T47D (cell line): ENCODE measurements at places on chromosomes 3 and 15.

DNA sequence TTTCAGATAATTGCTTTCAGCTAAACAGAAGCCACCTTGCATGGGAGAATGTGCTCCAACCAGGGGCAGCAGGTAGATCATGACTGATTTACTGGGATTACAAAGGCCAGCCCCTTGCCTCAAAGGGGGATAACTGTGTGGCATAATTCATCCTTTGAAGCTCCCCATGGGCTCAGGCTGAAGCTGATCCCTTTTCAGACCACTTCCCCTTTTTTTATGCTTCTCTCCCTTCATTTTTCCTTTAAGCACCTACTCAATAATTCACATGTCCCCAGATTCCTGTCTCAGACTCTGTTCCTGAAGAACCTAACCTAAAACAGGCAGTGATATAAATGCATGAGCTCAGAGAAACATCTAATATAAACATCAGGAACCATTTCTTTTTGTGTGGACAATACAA, 8.2 kb upstream of the MYRIP start:
- no peak for DNase-seq

DNA sequence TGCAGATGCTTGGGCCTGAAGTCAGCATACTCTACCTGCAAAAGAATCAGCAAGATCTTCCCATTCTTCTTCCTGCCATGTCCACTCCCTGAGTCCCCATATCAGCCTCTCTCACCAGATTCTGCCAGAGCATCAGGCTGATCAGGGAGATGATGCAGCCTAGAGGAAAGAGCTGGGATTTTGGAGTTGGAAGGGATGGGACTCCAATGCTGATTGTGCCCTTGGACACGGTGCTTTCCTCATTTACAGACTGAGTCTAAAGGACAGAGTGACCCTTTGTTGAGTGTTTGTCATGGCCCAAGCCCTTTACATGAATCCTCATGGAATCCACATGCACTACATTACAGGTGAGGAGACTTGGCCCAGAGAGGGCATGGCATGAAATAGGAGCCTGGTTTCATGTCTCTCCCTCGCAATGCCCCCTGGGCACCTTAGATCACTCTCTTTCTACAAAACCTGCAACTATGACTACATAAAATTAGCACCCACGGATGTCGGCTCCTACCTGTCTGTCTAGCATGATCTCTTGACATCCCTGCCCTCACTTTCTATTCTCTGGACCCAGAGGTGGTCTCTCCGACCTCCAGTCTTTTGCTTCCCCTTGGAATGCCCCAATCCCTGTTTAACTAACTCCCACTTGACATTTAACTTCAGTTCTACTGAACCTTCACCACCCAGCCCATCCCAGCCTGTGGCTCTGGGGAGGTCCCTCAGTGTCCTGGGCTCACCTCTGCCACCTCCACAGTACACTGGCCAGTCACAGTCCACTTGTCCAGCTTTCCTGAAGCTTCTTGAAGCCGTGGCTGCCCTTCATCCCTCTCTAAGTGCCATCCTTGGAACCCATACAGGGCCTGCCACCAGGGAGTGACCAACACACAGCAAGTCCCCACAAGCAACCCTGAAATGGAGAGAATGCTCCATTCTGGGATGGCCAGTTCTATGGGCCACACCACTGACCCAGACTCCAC, 173.5 kb downstream of the ABHD5 start:
- no peak for DNase-seq

DNA sequence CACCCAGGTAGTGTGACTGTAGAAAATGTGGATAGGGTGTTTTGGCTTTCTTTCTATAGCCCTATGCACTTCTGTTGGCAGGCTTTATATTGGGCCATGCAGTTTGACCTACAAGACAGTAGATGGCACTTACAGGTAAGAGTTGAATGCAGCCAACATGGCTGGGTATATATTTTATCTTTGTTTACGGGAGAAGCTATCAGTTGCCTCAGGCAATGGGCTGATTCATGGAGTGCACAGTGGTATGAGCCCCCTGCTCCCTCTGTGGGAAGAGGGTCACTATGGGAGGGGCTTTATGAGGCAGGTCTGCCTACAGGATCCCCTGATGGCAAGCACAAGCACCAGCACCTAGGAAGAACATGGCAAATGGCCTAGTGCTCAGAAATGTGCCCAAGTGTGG, 301.2 kb upstream of the CDIN1 start:
- DNase-seq: no peak

DNA sequence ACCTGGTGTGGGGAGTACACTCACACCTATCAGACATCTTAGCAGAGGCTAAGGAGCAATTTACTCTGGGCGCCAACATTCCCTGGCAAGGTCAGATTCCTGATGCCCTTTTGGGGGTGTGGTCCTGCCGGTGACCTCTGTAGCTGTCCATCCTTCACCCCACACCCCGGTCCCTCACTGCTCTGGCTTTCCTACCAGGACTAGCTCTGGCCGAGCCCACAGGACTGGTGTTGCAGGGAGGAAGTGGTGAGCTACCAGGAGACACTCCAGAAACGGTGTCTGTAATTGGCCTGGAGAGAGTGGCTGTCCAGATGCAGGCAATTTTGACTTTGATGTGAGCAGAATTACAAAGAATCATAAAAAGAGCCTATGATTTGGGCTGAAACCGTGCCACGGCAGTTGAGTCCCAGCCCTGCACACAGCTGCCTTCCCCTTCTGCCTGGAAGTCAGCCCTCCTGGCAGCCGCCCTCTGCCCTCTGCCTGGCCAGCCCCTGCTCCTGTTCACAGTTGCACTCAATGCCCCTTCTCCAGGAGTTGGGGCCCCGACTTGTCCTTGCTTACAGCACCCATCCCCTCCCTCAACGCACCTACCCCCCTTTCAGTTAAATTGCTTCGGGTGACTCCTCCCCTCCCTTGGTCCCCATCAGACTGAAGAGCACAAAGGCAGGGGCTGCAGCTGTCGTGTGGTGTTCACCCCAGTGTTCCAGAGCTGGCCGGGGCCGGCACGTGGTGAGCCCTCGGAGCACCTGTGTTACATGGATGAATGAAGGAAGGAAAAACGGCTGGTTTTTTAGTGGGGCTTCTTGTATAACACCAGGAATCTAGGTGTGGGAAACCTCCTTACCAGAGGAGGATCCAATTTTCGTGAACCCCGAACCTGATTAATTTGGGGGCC, 80.2 kb upstream of the TPM1 start:
- no peak for DNase-seq

GRCh38 chr3:183581496-183582155, 26.1 kb upstream of the KLHL6 start:
- no peak for DNase-seq

DNA sequence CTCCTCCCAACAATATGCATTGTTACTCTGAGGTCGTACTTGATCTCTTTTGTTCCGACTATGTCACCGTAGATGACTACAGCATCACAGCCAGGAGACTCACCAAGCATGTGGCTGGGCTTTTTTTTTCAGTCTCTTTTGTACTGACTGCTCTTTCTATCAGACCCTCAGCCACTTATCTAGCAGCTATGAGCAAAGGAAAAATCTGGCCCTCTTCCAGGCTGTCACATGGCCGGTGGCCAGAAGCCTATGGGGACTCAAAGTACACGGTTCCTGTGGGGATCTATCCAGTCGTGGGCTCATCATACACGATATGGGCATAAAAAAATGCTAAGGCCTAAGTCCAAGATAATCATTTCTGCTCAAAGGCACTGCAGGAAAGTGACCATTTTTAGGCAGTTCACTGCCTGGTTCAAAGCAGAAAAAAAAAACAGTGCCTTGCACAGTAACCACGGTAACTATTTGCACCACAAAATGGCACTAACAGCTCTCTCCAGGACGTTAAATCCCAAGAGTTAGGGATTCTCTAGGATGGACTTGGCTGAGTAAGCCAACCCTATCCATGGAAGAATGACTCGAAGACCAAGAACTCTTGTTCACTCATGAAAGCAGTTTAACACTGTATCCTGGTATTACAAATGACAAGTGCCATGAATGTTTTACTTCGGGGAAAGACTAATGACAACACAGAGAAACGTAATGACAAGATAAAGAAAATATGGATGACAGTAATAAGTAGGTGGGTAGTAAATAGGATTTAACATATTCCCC, 50.3 kb downstream of the SHQ1 start:
- no peak for DNase-seq
